ENCODE measurements at places on chromosomes 16 and 17. TPM values are rescaled to one million over a fixed set of nuclear protein-coding genes. Genes with fewer than 3 reads are reported as not detected.

- DNase-seq = peak; percentile 46
These were observed 9.0 kb downstream of the HAS3 start for GRCh38 chr16:69114346-69114975.

DNA sequence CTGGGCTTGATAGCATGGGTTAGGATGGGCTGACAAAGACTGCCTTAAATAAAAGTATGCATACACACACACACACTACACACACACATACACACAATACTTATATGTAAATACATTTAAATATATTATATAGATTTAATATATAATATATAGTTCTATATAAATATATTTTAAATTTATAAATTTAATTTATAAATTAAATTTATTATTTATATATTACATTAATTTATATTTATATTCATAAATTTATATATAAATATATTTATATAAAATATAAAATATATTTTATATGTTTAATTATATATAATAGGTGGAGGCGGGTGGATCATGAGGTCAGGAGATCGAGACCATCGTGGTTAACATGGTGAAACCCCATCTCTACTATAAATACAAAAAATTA is 83.2 kb downstream of the CDH13 start:
- no peak for DNase-seq

G6PC1 gene
- not detected for total RNA-seq

DNA sequence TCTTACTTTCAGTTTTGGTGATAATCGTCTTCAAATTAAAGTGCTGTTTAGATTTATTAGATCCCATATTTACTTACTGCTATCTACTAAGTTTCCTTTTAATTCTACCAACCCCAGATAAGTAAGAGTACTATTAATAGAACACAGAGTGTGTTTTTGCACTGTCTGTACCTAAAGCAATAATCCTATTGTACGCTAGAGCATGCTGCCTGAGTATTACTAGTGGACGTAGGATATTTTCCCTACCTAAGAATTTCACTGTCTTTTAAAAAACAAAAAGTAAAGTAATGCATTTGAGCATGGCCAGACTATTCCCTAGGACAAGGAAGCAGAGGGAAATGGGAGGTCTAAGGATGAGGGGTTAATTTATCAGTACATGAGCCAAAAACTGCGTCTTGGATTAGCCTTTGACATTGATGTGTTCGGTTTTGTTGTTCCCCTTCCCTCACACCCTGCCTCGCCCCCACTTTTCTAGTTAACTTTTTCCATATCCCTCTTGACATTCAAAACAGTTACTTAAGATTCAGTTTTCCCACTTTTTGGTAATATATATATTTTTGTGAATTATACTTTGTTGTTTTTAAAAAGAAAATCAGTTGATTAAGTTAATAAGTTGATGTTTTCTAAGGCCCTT is 56.8 kb downstream of the HLF start:
- no peak for DNase-seq

DNA sequence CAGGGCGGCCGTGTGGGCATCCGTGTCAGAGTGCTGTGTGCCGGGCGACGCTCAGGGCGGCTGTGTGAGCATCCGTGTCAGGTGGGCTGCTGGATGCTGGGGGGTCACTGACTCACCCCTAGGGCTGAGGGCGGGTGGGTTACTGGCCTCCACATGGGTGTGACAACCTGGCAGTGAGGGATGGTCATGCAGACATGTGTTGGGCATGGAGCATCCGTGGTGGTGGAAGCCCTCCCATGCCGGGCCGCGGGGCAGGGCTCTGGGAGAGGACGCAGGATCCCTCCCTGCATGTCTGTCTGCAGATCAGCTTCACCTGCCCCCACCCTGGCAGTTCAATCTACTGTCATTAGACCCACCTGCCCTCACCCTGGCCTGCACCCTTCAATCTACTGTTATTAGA is 56.3 kb downstream of the METRNL start:
- DNase-seq = peak; percentile 45

ABCA10 gene
- 1.5 TPM for total RNA-seq

AGRP gene
- total RNA-seq = not detected

GRCh38 chr16:83804366-83804765 is 3.4 kb upstream of the HSBP1 start:
- DNase-seq = no peak

NEUROD2 gene
- 0.33 TPM for total RNA-seq

GRCh38 chr17:64095144-64095882 is 34.6 kb downstream of the ERN1 start:
- DNase-seq = no peak

CYTH1 gene
- 26.7 TPM for total RNA-seq

GRCh38 chr16:49454426-49455180 is 81.0 kb downstream of the C16orf78 start:
- peak; percentile 44 for DNase-seq

DNA sequence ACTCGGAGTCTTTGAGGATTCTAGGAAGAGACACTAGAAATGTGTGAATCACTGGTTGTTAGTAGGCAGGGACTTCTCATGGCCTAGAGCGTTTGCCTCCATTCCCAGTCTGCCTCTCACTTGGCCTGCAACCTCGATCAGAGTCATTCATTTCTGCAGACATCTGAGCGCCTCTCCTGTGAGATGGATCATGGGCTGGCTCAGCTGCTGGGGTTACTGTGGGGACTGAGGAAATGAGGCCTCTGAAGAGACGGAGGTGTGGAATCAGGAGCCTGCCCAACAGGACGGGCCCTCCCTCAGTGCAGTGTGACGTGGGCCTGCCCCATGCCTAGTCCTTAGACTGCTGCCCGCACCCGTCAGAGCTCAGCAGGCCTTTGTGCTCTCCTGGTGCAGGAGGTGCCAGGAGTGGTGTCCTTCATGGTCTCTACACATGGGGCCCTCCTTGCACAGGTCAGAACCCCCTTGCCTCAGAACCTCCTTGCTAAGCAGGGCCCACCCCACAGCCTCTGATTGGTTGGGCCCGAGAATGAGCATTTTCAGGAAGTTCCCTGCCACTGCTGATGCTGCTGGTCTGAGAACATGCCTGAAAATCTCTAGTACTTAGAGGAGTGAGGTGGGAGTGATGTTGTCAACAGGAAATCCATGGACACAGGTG is 99.4 kb downstream of the NPIPB11 start:
- peak; percentile 53 for DNase-seq

DNA sequence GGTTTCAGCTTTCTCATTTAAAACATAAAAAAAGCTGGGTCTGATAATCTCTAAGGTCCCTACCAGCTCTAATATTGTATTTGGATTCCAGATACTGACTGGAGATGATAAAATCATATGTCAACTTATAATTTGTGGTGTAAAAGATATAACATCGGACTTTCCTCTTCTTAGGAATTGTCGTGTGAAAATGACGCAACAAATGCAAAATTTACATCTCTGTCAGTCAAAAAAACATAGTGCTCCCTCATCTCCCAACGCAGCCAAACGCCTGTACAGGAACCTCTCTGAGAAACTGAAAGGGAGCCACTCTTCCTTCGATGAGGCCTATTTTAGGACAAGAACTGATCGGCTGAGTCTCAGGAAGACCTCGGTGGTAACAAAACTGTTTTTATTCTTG is 197.3 kb downstream of the ANKFN1 start:
- no peak for DNase-seq

All from sigmoid colon (tissue), 7 donors.